ENCODE measurements at places on chromosomes 12 and 14.

DNA sequence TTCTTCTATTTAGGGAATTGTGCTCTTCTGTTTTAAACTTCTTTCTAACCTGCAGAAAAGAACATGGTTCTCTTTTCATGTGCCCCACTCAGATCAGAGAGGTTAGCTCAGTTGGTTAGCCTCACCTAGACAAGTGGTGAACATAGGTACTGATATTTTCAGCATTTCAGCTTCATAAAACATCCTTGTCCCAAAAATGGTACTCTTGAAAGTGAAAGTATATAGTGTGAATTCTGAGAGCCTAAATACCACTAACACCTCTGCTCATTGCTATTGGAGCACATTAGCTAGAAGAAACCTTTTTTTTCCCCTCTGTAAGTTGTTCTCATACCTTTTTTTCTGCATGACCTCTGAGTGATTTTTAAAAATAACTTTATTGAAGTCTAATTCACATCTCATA, 17.6 kb downstream of the UBE3B start:
- no peak for DNase-seq

DNA sequence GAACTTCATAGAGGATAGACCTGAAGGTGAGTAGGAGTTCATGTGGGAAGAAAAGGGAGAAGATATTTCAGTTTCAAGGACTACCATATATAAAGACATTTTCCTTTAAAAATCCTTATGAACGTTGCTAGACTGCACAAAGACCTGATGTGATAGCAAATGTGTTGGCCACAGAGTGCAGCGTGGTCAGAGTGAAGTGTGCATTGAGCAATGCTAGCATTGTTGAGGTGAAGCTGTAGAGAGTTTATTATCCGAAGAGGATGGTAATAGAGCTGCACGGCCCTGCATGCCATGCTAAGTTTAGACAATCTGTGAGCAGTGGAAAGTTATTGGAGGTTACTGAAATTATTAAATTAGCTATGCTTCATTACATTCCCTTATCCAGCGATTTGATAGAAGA, 413.0 kb downstream of the CCDC91 start:
- no peak for DNase-seq

GRCh38 chr12:10967409-10967808, 19.3 kb downstream of the TAS2R50 start:
- no peak for DNase-seq

GRCh38 chr12:5817246-5817645, 127.8 kb downstream of the ANO2 start:
- DNase-seq: no peak

DNA sequence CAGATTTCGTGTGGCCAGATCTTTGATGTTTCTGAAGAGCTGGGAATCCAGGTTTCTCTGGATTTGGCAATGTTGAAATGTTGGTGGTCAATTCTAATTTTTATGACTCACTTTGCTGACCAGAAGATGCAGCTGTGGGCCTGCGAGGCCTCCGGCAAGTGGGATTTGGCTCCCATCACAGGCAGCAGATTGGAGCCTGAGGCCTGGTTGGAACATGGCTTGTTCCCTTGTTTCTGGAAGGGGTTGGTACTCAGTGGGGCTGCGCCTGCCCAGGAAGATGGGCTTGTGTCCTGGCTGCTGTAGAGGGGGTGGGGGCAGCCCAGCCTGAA, 23.1 kb downstream of the FBRSL1 start:
- DNase-seq: no peak

- no peak for DNase-seq
These were observed 51.2 kb downstream of the MSRB3 start for GRCh38 chr12:65329721-65330120.

DNA sequence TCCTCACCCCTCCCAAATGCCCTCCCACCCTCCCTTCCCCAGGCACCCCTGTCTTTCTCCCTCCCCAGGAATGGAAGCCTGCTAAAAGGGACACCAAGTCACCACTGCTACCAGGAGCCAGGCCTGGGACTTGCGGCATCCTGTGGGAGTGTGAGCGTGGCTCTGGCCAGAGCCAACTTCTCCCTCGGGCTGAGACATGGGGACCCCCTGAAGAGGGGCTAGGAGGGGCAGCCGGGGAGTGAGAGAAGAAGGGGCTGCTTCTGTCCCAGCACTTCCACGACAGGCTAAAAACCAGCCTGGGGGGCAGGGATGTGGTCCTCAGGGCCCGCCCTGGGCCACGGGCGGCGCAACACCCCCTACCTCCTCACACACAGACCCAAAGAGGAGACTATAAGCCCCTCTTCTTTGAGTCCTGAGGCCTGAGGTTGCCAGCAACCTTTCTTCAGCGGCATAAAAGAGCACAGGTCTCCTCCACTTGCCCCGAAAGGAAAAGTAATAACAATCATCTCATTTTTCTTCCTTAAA, 278.9 kb downstream of the DPF3 start:
- no peak for DNase-seq

- no peak for DNase-seq
These were observed 15.5 kb upstream of the PAPOLA start for GRCh38 chr14:96486705-96487104.

- no peak for DNase-seq
These were observed 196.1 kb upstream of the CDKN3 start for GRCh38 chr14:54200726-54201125.

DNA sequence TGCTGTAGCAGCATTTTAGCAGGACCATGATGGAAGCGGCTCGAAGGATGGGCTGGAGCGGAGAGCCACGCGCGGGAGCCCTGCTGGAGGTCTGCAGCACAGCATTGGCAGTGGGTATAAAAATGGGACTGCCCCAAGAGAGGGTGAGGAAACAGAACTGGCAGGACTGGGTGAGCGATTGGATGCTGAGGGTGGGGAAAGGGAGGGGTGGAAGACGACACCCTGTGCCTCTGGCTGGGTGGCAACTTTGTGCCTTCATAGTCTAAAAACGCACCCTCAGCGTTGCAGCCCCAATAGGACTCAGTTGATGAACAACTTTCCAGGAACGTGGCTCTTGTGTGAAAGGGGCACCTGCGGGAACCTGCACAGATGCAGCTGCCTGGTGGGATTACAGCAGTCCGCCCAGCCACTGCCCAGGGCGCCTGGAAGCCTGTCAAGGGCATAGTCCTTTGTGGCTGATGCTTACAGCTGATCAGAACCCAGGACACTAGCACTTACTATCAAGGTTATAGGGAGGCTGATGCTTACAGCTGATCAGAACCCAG, 73.0 kb downstream of the NINJ2 start:
- DNase-seq: no peak

DNA sequence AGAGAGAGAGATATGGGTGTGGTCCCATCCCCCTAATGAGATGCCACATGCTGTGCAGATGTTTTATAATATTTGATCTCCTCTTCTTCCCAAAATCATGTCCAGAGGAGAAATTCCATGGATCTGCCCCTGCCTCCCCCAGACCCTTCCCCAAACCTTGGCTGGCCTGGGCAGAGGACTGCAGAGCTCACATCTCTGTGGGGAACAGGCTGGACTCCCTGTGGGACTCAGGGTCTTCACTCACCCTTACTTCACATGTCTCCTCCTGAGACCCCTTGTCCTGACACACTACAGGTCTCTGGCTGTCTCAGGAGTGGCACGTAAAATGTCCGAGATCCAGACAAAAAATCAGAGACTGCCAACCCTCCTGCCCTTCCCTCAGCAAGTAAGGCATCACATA, 76.0 kb upstream of the CAPRIN2 start:
- no peak for DNase-seq

DNA sequence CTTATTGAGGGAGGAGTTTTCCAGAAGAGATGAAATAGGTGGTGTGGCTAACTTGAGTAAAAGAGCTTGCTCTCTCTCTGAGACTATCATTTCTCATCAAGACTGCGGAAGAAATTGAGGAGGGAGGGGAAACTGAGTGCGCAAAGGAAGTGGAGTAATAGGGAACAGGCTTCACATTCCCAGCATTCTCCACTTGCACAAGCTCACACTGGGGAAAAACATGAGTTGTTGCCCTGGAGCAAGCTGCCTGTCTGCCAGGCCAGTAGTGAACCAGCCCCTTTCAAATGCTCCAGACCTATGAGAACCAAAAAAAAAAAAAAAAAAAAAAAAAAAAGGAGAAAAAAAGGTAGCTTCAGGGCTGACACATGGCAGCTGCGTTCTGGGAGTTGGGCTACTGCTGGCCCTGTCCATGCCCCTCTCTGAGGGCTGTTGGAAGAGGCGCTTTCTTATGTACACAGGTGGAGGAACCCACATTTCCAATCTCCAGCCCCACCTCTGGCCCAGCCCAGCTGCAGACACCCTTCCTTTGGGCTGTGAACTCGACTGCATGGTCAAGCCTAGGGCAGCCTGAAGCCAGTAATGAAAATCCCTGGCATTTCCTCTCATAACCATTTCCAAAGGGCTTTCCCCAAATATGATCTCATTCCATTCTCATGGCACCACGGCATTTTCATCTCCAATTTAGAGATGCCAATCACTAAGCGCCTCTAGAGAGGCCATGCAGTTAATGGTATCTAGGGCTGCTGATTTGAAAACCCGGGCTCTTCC, 32.5 kb upstream of the EMP1 start:
- no peak for DNase-seq

GRCh38 chr12:20868277-20868676, 57.8 kb downstream of the SLCO1B3 start:
- no peak for DNase-seq

DNA sequence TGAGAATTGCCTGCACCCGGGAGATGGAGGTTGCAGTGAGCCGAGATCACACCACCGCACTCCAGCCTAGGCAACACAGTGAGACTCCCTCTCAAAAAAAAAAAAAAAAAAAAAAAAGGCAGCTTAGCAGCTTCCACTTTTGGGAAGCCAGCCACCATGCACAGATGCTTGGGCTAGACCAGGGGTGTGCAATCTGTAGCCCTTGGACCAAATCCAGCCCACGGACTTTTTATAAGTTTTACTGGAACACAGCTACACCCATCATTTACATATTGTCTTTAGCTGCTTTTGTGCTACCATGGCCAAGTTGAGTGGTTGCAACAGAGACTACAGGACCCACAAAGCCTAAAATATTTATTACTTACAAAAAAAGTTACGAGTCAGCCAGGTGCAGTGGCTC, 6.7 kb downstream of the CIT start:
- no peak for DNase-seq

DNA sequence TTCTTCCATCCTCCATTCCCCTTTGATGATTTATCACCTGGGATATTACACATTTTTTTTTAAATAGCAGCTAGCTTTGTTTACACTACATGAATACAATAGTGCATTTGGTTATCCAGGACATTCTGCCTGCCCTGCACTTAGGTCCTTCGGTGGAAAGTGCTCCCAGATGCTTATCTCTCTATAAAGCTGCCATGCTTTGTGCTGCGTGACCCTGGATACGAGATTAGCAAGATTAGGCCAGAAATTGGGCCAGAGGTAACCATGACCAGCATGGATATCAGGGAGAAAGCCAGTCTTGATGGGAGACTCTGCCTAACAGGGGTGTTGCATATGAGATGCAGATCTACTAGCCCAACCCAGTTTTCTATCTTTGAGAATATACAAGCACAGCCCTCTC, 12.1 kb upstream of the KRT83 start:
- DNase-seq: no peak

DNA sequence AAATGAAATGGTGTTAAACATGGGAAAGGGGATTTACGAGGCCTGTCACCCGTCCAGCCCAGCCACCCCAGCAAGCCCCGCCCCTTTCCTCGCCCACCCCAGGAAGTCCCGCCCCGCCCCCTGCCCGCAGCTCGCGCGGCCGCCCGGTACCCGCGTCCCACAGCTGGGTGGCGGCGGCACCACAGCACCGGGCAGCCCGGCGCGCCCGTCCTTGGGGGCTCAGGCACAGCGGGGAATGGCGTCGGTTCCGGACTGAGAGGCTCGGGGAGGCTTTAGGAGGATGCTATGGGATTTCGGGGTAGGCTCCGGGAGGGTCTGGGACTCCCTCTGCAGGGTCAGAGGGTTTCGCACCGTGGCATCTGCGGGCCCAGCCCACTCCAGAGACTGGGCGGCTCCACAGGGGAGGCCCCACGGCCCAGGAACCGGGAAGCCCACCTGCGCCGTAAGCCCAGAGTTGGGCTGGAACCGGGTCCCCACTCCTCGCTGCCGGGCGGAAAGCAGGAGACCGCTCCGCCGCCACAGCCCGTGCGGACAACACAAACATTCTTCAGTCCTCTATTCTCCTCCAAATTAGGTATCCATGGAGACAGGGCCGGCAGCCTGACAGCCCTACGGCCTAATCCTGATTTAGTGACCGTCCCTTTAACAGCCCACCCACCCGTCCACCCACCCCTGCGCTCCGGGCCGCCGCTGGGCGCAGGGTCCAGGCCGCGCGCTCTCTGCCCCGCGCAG, 1.4 kb downstream of the FIGNL2 start:
- DNase-seq: peak; percentile 90

- DNase-seq: no peak
These were observed 160.7 kb downstream of the ETV6 start for GRCh38 chr12:11810206-11810545.

GRCh38 chr14:61623927-61624326, 71.4 kb upstream of the HIF1A start:
- no peak for DNase-seq

- no peak for DNase-seq
These were observed 81.0 kb upstream of the FZD10 start for GRCh38 chr12:130081117-130081805.

- no peak for DNase-seq
These were observed 17.6 kb upstream of the A2M start for GRCh38 chr12:9133216-9133916.

- no peak for DNase-seq
These were observed 93.6 kb upstream of the CPNE8 start for GRCh38 chr12:38998887-38999482.

DNA sequence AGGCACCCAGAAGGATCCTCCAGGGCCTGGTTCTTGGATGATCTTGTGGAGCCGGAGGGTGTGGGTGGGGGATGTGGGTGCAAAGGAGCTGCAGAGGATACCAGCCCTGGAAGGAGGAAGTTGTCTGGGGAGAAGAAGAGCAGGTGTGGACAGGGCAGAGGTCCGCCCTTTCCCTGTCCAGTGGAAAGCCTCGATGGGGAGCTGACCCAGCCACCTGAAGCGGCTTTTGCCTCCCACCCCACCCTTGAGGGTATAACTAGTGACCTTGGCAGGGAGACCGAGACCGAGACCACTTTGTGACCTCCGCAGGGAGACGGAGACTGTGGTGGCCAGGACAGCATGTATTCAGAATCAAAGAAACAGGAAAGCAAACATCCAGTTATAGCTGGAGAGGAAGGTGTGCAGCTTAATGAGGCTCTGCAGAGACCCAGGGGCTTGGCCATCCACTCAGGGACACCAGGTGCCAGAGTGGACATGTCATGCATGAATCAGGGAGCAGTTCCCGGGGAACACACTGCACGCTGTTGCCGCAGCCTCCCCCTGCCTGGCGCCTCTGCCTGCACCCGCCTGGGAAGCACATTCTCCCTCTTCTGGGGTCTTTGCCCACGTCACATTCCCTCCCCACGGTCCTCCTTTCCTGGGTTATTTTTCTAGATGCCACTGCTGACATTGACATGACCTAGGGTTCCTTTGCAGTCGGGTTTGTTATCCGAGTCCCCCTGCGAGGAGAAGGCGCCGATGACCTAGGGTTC, 87.7 kb downstream of the ADGRD1 start:
- no peak for DNase-seq

DNA sequence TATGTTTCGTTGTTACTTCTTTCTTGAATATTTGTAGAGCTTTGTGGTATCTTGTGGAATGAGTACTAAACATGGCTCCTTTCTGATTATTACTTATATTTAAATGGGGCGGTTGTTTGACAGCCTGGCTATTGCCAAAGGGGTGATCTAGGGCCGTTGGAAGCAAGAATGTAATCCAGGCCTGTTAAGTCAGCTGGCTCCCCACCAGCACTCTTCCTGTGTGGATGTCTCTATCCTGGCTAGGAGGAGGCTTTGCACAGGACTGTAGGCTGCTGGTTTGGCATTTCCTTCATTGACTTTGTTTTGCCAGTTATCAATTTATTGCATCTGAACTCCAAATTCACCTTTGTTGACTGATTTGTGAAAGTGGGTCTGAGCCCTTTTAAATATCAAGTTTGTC, 5.6 kb downstream of the FAM234B start:
- no peak for DNase-seq
